Heart right ventricle (tissue), 16 donors: ENCODE measurements at places on chromosomes 5 and 9.
A peak's percentile ranks its signal among the peaks of the same experiment; 100 is the strongest.

GRCh38 chr5:140150201-140150600, 24.5 kb downstream of the IGIP start:
- H3K4me3 ChIP-seq: no peak overlapping the region
- no peak overlapping the region for H3K27ac ChIP-seq
- no peaks in the 10 kb centered on the region for H3K27me3 ChIP-seq
- H3K4me1 ChIP-seq: peaks cover 14% of the 10 kb centered on the region

DNA sequence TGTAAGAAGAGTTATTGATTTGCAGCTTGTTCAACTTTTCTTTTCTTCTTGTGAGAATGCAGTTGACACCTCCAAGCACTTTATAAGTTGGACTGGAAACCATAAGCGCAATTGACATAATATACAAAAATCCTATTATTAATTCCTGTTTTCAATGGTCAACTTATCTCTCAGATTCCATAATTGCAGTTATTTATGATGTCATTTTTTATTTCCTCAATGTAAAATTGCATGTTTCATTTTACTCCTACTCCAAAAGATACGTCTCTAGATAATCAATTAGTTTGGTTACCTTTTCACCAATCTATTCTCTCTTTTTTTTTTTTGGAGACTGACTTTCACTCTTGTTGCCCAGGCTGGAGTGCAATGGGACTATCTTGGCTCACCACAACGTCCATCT, 1416.1 kb upstream of the CDH6 start:
- no peaks in the 10 kb centered on the region for H3K27me3 ChIP-seq
- H3K4me1 ChIP-seq: no peaks in the 10 kb centered on the region
- H3K4me3 ChIP-seq: no peak overlapping the region
- no peak for DNase-seq

DNA sequence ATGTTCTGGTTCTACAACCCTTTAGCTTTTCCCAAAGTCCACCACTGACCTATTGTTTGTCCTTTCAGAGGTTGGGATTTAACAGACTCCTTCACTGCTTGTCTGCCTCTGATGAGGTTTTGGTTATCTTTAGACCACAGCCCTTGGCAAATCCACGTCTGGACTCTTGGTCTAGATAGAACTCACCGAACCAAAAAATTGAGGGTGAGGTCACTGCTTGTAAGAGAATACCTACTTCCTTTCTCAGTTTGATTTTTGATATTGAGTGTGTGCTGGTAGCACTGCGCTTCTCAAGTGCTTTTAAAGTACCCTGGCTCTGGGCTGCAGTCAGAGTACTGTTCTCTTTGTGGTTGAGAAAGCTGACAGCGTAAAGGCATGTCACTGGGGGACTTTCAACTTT, 61.7 kb downstream of the JMY start:
- no peaks in the 10 kb centered on the region for H3K4me1 ChIP-seq
- no peak overlapping the region for H3K27ac ChIP-seq
- H3K27me3 ChIP-seq: no peaks in the 10 kb centered on the region
- H3K4me3 ChIP-seq: no peak overlapping the region
- no peak for DNase-seq

DNA sequence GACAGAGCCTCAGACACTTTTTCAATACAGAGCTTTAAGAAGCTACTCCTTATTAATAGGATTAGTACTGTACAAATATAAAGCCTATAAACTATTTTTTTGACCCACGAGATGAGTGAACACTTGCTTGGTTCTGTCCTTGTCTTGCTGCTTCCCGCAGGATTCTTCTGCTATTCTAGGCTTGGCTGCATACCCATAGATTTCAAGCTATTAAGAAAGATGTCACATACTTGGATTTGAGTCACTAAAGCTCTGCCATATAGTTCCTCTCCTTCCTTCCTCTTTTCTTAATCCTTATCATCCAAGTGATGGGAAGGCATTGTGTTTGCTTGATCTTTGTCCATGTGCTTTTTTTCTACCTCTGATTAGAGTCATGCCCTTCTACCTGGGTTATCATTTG, 361.2 kb upstream of the TRPC7 start:
- DNase-seq: no peak
- H3K27me3 ChIP-seq: no peaks in the 10 kb centered on the region
- no peaks in the 10 kb centered on the region for H3K4me1 ChIP-seq
- no peak overlapping the region for H3K4me3 ChIP-seq
- no peak overlapping the region for H3K27ac ChIP-seq

DNA sequence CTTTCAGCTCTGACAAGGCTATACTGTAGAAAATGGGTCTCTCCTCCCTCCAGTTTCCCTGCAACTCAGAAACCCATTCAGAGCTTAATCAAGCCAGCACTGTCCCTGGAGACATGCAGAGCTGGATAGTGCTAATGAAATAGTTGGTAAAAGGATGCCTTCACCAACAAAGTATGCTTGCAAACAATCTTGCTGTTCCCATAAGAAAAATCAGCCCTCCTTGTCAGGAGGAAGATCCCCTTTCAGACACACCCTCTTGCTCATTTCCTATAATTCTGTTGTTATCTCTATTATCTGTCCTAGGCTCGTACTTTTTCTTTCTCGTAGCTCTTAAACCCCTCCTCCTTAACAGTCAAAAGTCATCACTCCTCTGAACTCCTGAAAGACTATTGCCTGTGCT, 9.9 kb upstream of the OSMR start:
- no peak overlapping the region for H3K4me3 ChIP-seq
- no peak for DNase-seq
- H3K27ac ChIP-seq: no peak overlapping the region
- H3K27me3 ChIP-seq: peaks cover 4% of the 10 kb centered on the region
- H3K36me3 ChIP-seq: no peaks in the 10 kb centered on the region
- H3K4me1 ChIP-seq: peaks cover 34% of the 10 kb centered on the region

GRCh38 chr5:4208996-4209395, 613.4 kb downstream of the IRX1 start:
- no peak for DNase-seq
- H3K4me1 ChIP-seq: peaks cover 4% of the 10 kb centered on the region
- peaks cover 5% of the 10 kb centered on the region for H3K27me3 ChIP-seq
- no peak overlapping the region for H3K27ac ChIP-seq

- no peak overlapping the region for H3K4me3 ChIP-seq
- no peak for DNase-seq
- H3K27ac ChIP-seq: no peak overlapping the region
Observed at GRCh38 chr9:116873937-116874914, 187.1 kb downstream of the TRIM32 start.

DNA sequence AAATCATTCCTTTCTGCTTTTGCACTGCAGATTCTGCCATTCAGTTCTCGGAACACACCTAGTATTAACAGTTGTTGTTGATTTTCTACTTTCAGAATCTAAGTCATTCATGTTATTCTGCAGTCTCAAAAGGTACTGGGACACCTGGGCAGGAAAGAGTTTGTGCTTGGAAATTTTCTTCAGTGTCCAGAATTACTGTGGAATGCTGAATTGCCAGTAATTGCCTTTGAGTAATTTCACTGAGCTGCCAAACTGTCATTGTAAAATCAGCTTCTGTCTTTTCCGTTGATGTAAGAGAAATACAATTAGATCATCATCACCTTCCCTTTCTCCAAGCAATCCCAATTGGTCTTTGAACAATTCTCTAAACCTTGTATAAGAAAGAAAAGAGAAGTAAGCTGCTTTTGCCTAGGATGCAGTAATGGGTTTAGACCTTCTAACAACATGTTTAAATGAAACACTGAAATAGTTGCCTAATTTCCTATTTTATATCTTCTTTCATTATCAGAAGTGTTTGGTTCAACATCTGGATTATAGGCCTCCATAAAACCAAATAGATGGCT, 75.7 kb upstream of the TGFBR1 start:
- no peak overlapping the region for H3K4me3 ChIP-seq
- H3K27ac ChIP-seq: no peak overlapping the region
- H3K36me3 ChIP-seq: peaks cover 82% of the 10 kb centered on the region

DNA sequence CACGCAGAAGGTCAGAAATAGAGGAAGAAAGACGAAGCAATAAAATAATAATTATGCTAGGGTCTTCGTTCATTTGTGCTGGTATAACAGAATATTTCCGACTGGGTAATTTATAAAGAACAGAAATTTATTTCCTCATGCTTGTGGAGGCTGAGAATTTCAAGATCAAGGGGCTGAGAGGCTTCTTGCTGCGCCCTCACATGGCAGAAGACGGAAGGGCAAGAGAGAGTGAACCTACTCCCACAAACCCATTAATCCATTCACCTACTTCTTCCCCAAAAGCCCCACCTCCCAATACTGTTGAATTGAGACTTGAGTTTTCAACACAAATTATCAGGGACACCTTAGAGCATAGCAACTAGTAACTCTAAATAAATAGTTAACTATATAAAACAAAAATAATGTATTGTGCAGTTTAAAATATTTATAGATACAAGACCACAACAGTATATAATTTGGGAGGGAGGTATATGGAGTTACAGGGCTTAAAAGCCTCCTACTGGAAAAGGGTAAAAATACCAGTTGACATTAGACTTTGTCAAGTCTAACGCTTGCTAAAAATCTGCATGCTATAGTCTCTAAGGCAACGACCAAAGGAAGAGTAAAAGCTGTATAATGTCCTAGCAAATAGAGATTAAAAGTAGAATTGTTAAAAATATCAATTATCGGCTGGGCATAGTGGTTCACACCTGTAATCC, 40.3 kb upstream of the NAA35 start:
- no peak overlapping the region for H3K27ac ChIP-seq
- H3K4me3 ChIP-seq: no peak overlapping the region
- no peak for DNase-seq
- H3K36me3 ChIP-seq: no peaks in the 10 kb centered on the region
- no peaks in the 10 kb centered on the region for H3K27me3 ChIP-seq
- no peaks in the 10 kb centered on the region for H3K4me1 ChIP-seq

- H3K36me3 ChIP-seq: no peaks in the 10 kb centered on the region
- H3K27ac ChIP-seq: no peak overlapping the region
- H3K4me1 ChIP-seq: peaks cover 6% of the 10 kb centered on the region
- no peak overlapping the region for H3K4me3 ChIP-seq
- DNase-seq: no peak
Observed at GRCh38 chr9:124598048-124598447, 90.8 kb upstream of the NR5A1 start.

DNA sequence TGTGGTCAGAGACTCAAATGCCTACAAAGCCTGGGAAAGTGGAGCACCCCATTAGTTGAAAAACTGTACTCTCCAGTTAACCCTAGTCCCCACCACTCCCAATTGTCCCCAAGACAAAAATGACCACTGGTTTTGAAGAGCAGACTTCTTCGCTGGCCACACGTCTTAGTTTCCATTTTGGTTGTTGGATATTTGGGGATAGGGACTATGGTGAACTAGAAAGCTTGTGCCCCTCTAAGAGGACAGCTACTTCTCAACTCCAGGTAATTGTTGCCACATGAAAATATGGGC, 109.4 kb upstream of the SPRY4 start:
- H3K4me3 ChIP-seq: no peak overlapping the region
- peaks cover 57% of the 10 kb centered on the region for H3K4me1 ChIP-seq
- H3K27ac ChIP-seq: peak overlapping the region; percentile 15
- H3K27me3 ChIP-seq: no peaks in the 10 kb centered on the region

- H3K27me3 ChIP-seq: peaks cover 11% of the 10 kb centered on the region
- no peak overlapping the region for H3K4me3 ChIP-seq
- no peaks in the 10 kb centered on the region for H3K36me3 ChIP-seq
Observed at GRCh38 chr9:87991151-87991870, 17.0 kb upstream of the CDK20 start.

- H3K4me1 ChIP-seq: no peaks in the 10 kb centered on the region
- H3K36me3 ChIP-seq: no peaks in the 10 kb centered on the region
- no peak for DNase-seq
- H3K27ac ChIP-seq: no peak overlapping the region
Observed at GRCh38 chr5:45862763-45863162, 166.6 kb upstream of the HCN1 start.
